ENCODE measurements at places on chromosomes 13 and 19.

DNA sequence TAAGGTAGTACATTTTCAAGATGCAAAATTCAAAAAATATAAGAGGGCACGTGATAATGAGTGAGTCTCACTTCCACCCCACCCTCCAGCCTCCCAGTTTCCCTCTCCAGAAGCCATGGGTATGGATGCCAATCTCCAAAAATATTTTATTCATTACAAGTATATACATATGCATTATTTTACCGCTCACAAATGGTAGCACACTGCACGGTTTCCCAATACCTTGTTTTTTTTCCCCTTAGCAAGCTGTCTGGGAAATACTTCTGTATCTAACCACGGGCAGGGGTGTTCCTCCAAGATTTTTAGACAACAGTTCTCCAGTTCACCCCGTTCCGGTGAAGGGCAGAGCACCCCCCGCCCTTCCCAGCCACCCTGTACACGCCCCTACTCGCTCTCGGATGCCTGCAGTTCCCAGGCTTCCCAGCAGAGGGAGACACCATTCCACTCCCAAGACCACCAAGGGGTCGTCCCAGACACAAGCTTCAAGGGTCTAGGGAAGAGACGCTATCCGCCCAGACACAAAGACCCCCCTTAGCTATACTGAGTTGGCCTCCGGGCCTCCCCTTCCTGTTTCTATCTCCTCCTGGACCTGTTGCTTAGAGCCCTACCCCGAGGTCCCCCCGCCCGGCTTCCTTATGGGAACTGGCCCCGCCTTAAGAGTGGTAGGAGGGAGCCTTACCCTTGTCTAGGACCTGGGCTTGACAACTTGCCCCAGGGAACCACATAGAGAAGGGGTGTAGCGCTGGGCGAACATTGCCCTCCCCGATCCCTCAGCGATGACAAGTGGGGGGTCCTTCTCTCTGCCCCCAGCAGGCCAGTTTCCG lies 1.1 kb upstream of the FXYD3 start:
- DNase-seq = peak; percentile 74

DNA sequence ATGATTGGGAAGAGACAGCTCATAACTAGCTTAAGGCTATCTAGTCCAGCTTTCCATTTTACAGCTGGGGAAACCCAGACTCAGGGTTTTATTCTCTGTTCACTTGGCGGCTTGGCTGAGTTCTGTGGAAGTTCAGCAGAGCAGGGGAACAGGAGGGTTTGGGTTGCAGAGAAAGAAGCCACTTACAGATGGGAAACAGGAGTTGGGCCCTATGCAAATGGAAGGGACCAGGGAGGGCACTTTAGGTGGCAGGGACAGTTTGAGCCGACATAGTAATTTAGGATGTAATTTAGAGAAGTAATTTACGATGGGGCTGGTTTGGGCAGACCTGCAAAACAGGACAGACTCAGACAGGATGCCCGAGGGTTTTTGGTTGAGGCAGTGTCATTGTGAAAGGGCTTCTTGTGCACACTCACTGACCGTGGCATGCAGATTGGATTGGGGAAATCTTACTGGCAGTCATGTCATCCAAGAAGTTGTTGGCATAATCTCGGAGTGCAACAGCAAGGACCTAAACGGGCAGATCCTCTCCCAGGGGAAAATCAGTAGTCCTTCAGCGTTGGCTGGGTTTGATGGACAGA lies 47.3 kb upstream of the GPR183 start:
- DNase-seq = peak; percentile 48

DNA sequence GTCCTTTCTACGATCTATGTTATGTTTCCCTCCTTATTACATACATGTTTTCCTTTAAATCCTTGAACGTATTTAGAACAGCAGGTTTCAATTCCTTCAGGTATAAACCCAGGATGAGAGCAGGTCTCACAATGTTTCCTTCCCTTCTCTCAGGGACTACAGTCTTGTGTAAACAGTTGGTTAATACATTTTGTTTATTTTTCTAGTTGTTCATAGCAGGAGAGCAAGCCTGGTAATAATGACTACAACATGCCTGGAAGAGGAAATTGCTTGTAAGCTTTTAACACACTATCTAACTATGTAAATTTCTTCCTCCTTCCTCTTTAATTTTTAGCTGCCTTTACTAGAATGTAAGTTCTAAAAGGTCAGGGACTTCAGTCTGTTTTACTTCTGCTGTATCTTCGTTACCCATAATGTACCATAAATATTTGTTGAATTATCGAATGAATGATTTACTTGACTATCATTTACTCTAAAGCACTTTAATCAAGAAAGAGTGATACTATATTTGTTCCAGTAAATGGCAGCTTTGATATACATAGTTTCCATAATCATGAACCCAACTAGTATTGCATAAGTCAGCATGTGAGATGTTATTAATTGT lies 28.9 kb upstream of the TNFRSF19 start:
- no peak for DNase-seq

GRCh38 chr19:55935206-55935605 lies 3.1 kb upstream of the NLRP13 start:
- DNase-seq = no peak

GRCh38 chr13:60397704-60398378 lies 821 bp downstream of the TDRD3 start:
- peak; percentile 51 for DNase-seq

DNA sequence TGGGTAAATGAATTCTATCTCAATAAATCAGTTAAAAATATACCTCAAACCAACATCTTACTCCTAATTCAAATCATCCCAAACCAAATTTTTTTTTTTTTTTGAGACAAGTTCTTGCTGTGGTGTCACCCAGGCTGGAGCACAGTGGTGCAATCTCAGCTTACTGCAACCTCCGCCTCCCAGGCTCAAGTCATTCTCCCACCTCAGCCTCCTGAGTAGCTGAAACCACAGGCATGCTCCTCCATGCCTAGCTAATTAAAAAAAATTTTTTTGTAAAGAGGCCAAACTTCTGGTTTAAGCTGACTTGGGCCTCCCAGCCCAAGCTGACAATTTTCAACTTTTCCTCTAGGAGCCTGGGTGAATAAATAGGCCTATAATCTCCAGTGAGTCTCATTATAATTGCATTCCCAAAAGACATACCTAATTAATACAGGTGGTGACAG lies 22.1 kb upstream of the OLFM2 start:
- no peak for DNase-seq

- DNase-seq = no peak
Measured at GRCh38 chr13:38952827-38953226, 37.8 kb downstream of the STOML3 start.

DNA sequence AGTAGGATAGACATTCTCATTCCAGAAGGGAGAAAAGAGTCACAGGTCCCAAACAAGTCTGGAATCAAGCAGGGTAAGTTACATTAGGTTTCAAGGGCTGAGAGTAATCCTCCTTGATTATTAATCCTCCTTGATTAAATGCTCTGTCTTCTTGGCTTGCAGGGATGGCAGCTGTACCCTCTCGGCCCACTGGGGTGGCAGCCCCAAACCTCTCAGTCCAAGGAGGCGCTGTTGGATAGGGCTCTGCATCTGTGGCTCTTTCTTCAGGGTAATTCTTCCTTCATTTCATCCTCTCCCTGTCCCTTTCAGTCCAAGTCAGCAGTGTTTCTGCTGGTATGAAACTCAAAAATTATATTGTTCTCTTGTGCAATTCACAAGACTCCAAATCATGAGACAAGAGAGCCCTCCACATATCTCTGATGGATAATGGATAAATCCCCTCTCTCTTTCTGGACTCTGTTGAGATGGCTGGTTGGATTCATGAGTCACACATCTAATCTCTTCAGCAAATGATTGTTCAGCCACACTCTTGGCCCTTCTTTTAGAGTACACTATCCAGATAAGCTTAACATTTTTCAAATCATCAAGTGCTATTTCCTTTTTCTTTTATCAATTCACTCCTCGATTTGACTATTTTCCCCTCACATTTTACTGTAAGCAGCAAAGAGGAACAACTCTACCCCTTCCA lies 323.7 kb upstream of the HTR2A start:
- DNase-seq = no peak

DNA sequence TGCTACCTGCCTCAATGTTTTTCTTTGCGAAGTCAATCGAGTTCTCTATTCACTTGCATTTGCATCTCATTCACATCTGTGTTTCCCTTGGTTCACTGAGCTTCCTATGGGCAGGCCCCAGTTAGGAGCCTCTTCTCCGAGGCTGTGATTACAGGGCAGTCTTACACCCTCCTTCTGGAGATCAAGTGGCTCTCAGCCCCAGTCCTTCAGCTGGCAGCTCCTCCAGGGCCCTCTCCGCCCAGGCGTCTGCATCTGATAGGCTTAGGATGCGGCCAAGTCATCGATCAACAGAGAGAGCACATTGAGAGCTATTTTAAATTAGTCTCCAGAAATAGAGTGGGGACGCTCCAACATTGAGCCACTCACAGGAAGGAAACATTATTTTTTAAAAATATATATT lies 44.2 kb downstream of the MBNL2 start:
- no peak for DNase-seq

GRCh38 chr13:44819245-44819644 lies 170.0 kb downstream of the NUFIP1 start:
- no peak for DNase-seq

GRCh38 chr19:29530540-29531457 lies 5.0 kb downstream of the VSTM2B start:
- no peak for DNase-seq

DNA sequence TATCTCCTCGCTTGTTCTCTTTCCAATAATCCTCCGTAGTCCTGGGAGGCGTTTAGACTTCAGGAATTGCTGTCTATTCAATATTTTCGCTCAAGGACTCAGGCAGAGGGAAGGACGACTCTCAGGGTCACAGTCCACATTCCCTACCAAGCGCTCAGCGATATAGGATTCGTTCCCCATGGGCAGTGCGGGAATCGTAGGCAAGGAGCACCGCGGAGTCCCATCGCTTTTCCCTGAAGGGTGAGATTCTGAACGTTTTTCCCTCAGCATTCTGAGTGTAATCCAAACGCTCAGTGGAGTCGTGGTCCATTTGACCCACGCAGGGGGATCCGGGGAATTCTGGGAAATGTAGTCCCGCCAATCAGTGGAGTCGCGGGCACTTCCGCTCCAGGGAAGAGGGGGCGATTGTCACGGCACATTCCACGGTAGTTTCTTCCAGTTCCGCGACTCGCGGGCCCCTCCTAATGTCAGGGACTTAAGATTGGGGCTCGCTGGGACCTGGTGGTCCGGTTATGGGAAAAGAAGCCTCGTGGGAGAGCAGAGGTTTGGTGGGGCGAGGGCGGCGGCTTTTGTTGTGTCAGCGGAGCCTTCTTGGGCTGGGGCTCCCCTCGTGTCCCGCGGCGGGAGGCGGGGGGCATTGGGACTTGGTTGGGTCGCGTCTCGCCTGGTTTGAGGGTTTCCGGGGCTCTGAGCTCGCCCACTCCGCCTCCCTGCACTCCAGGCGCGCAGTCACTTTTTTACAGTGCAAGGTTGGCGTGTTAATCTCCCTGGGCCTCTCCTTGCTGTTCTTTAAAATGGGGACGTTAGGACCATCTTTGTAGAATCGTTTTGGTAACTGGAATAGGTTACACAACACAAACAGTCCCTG lies at the start of gene ZNF234:
Gene ZNF234 (plus strand): TSS at position 364 of the 868 bp plus-strand sequence. CDS start 3,079 bp downstream, outside the sequence.
- DNase-seq = peak; percentile 79

GRCh38 chr19:4186087-4186993 lies 3.9 kb downstream of the ANKRD24 start:
- DNase-seq = peak; percentile 80

DNA sequence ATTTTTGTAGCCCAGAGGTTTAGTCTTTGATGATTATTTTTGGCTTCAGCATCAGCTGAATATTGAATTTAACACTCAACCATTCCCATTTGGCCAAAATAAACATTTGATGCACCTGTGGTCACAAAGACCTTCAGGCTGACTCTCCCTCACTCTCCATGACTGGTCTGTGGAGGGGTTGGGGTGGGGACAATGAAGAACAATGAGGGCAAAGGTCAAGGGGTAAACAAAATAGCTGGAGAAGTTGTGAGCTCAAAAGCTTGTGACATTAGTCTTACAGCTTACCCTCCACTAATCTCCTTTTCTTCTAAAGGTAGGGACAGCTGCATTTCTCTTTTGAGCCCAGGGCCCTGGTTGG lies 86.9 kb downstream of the SLC15A1 start:
- no peak for DNase-seq

DNA sequence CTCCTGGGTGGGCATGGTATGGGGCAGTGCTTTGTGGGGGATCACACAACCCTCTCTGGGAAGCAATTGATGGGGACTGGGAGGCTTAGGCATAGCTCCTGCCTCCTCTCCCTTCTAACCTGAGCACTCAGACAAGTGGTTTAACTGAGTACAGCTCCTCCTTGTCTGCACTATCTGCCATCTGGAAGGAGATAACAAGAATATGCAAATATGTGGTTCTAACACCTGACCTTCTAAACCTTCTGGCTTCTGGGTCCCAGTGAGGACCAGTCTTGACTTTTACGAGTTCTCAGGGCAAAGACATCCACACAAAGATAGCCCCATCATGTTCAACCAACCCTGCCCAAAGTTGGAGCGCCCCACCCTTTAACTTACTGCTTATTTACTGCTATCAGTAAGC lies 381.0 kb upstream of the TSHZ3 start:
- DNase-seq = no peak

GRCh38 chr13:26257049-26257448 lies 3.1 kb downstream of the CDK8 start:
- DNase-seq = no peak

DNA sequence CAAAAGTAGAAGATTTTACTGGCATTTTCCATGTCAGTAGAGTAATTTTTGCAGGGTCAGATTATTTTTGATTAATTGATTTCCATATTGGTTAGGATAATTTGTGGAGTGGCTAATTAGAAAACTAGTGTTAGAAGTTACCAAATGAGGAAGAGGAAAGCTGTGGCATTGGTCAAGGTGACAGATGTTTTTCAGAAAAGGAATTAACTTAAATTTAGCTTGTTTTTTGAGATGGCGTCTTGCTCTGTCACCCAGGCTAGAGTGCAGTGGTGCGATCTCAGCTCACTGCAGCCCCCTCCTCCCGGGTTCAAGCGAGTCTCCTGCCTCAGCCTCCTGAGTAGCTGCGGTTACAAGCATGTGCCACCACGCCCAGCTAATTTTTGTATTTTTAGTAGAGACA lies 28.8 kb downstream of the LSM14A start:
- no peak for DNase-seq

GRCh38 chr19:55640577-55641425 lies at the start of gene ZNF580:
ZNF580 (plus strand) TSS chr19:55641002; CDS start chr19:55642509, 1,507 bp downstream.
- peak; percentile 64 for DNase-seq

GRCh38 chr13:51844862-51845573 lies at the start of gene TMEM272:
TMEM272 (minus strand) TSS chr13:51845177; CDS start chr13:51838530, 6,647 bp downstream.
- peak; percentile 63 for DNase-seq

GRCh38 chr19:51075998-51076397 lies 6.7 kb downstream of the KLK14 start:
- DNase-seq = no peak

DNA sequence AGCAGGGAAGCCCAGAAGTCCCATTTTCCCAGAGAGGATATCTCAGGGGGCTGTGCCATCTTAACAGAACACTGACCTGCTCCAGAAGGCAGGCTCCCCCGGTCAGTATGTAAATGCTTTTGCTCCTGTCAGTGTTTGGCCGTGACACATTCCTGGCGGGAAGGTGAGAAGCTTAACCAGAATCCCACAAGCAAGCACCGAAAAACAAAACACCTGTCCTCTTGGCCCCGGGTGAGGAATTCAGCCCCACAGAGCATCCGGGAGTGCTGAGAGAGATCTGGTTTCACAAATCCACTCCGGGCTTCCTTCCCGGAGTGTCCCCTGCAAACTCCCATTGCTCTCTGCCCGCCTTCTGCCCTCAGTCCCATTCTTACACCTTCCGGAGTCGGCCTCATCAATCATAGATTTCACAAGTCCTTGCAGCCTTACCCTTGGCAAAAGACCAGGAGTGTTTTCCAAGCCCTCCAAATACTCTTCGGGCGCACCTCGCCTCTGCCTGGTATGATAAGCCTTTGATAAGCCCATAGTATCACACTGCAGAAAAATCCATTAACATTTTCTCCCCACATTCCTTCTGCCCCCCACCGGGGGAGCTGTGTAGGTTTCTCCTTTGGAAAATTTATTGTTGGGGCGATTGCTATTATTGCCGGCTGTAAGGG lies 12.2 kb downstream of the TPM4 start:
- no peak for DNase-seq

All from CD4-positive, alpha-beta T cell treated with Interleukin-6 for 4 hours (primary cell).